Stimulated activated CD4-positive, alpha-beta T cell treated with anti-CD3 and anti-CD28 coated beads, Interleukin-1b, Interleukin-23, amount 100 ng/mL, for 24 hours (primary cell): ENCODE measurements at places on chromosomes 5 and 9.

- no peak for DNase-seq
Measured at GRCh38 chr9:18114559-18115475, 359.1 kb upstream of the ADAMTSL1 start.

DNA sequence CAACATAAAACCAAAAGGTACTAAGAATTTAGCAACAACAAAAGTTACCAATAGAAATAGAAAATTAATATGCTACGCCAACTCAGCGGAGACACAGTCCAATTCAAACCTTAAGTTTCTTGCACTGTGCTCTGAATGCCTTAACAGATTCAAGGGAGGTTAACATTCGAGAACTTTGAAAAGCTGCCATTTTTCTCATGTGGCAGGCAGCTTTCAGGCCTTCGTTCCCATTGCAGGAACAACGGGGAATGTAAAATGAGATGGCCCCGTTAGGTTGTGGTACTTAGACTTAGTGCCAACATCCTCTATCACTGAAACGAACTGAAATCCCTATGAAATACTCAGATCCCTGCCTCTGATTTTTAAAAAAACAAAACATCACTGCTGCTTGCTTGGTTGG lies 22.4 kb downstream of the FNBP1 start:
- no peak for DNase-seq

- no peak for DNase-seq
Measured at GRCh38 chr5:54470677-54471076, 15.2 kb downstream of the HSPB3 start.

DNA sequence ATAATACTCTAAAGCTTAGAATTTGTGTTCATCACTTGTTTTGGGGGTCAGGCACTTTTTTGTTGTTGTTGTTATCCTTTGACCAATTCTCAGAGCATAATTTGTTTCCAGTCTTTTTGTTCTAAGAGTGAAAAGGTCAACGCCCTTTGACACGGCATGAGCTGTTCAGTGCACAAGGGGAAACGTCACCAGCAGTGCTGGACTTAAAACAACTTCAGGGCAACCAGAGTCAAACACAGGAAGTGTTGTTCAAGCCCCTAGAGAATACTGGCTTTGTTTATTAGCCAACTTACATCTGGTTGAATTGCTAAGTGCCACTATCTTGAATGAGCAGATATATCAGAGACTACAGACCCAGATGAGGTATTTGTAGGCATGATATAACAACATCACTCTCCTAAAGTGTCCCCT lies 368.9 kb downstream of the TMEM161B start:
- DNase-seq: no peak

DNA sequence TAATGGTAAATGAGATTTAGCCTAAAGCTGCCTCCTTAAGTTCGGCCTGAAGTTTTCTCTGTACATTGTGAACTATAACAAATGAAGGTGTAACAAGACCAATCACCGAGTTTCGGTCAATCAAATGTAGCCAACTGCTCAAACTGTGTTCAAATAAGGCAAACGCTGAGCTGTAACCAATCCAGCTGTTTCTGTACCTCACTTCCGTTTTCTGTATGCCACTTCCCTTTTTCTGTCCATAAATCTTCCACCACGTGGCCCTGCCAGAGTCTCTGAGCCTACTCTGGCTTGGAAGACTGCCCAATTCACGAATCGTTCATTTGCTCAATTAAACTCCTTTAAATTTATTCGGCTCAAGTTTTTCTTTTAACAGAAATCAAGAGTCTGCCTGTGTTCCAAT lies 193.5 kb upstream of the KLF9 start:
- DNase-seq: no peak

DNA sequence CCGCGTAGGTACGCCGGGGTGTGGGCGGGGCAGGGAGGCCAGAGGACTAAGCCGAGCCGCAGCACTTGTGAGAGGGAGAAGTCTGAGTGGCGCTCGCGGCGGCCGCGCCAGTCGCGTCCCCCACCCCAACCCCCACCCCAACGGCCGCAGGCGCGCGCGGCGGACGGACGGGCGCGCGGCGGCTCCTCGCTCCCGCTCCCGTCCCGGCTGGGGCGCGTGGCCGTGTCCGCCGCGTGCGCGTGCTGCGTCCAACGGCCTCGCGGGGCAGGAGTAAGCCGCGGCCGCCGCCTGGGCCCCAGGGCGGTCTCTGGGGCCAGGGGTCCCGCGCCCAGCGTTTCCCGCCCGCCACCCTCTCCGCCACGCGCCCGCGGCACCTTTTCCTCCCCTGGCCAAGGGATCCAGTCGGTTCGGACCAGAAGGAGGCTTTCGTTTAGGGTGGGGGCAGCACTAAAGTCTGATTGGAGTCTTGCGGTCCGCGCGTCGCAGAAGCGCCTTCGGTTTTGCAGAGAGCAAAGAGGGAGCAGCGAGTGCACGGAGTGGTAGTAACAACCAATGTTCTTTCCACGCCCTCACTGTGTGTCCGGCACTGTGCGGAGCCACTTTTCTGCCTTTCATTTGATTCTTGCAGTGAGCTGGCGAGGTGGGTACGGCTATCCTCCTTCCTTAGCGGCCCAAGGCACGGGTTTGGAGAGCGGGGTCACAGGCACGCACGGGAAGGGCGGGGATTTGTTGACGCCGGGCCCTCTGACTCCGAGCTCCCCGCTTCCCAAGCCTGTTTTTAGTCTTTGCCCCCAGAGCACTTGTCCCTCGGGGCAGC lies 483 bp downstream of the G3BP1 start:
- peak; percentile 25 for DNase-seq

DNA sequence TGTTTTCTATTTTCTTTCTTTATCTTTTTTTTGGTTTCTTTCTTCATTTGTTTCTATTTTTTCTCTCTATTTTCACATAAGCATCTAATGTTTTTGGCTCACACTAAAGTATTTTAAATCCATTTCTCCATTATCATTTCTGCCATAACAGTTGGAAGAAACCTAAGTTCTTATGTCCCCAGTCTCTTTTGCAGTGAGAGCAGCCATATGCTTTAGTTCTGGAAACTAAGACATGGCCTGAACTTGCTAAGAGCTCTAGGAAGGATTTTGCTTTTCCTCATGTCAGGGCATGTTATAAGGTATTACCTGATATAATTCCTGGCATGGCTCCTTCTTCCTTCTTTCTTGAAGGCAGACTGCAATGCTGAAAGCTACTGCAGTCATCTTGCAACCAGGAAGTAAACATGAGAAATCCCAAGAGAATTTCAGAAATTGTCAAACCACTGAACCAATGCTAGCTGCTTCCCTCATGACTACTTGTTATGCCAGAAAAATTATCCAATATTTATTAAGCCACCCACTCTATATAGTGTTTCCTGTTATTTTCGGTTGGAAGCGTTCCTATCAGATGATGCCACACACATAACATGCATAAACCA lies 171.1 kb downstream of the TAF11L14 start:
- no peak for DNase-seq
